IMR-90 (cell line): ENCODE measurements at places on chromosomes 3 and 15. TPM values are rescaled to one million over a fixed set of nuclear protein-coding genes. Genes with fewer than 3 reads are reported as not detected.

DNA sequence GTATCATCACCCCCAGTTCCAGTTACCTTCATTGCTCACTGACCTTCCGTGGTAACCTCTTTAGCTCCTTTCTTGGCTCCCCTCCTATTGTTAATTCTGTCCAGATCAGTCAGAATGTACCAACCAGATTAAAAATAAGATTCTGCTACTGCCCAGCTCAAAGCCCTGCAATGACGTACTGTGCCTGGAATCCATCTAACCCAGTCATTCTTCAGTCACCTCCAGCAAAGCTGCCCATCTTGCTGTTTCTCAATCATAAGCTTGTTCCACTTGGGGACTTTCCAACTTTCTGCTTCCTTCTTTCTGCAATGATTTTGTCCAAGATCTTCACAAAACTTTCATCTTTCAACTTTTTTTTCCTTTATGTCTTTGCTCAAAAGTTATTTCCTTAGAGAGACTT is 512.0 kb upstream of the ZNF385D start:
- peak; percentile 19 for DNase-seq

DNA sequence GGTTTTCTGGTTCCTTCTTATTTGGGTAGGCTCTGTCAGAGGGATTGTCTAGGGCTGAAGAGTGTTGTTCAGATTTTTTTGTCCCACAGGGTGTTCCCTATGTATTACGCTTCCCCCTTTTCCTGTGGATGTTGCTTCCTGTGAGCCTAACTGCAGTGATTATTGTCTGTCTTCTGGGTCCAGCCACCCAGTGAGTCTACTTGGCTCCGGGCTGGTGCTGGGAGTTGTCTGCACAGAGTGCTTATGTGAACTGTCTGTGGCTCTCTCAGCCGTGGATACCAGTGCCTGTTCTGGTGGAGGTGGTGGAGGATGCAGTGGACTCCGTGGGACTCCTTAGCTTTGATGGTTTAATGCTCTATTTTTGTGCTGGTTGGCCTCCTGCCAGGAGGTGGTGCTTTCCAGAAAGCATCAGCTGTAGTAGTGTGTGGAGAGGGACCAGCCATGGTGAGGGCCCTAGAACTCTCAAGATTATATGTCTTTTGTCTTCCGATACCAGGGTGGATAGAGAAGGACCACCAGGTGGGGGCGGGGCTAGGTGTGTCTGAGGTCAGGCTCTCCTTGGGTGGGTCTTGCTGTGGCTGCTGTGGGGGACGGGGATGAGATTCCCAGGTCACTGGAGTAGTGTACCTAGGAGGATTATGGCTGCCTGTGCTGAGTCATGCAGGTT is 53.8 kb downstream of the CCDC66 start:
- no peak for DNase-seq

- DNase-seq = peak; percentile 68
Observed at GRCh38 chr15:63347074-63347857, 34.4 kb downstream of the CA12 start.

DNA sequence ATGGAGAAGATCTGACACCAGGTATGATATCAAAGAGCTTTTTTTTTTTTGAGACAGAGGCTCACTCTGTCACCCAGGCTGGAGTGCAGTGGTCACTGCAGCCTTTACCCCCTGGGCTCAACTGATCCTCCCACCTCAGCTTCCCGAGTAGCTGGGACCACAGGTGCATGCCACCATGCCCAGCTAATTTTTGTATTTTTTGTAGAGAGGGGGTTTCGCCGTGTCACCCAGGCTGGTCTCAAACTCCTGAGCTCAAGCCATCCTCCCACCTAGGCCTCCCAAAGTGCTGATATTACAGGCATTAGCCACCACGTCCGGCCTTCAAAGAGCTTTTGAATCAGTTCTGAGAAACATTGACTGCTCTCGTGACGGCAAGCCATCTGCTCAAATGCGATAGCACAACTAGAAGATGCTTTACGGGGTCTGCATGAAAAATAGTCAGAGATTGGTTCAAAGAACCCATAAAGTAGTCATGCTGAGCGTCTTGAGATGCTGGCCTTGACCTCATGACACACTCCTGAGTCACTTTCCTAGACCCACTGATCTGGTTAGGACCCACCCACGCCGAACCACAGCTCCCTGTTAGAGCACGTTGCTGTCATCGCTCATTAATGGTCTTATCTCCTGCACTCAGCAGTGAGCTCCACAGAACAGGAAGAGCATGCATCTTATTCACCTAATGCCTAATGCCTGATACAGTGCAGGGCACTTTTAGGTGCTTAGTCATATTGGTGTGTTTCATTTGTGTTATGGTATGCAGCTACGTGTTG is 57.0 kb upstream of the NR2F2 start:
- DNase-seq = peak; percentile 100

GRCh38 chr3:186458306-186459107 is 85.7 kb downstream of the CRYGS start:
- DNase-seq = no peak

GRCh38 chr15:83205725-83206324 is 1.8 kb downstream of the HDGFL3 start:
- peak; percentile 63 for DNase-seq

DNA sequence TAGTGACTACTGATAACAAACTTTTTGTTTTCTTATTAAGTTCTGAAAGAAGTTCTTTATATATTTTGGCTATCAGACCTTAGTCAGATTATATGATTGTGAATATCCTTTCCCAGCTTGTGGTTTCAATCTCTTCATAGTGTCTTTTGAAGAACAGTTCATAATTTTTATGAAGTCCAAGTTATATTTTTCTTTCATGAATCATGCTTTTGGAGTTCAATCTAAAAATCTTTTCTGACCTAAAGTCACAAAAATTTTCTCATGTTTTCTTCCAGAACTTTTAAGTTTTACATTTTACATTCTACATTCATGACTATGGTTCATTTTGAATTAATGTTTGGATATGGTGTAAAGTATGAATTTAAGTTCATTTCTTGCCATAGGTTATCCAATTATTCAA is 34.2 kb upstream of the OCA2 start:
- DNase-seq = peak; percentile 36

GRCh38 chr3:59709702-59710553 is 660.1 kb upstream of the CFAP20DC start:
- no peak for DNase-seq

GRCh38 chr3:71039332-71039731 is 544.2 kb downstream of the FOXP1 start:
- DNase-seq = no peak

DNA sequence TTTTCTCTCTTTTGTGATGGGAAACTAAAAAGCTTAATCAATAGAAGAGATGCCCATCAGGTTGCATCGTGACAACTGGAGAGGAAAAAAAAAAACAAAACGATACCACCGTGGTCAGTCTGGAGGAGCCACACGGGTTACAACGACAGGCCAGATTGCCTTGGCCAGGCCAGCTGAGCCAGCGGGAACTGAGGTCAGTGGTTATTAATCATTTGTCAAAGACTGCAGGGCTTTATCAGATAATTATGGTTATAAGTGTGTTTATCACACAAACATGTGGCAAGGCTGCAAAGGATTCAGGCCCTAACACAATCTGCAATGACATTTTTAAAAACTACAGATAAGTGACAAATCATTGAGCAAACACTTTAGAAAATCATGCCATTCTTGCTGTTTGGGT is 135.0 kb upstream of the FAM3D start:
- no peak for DNase-seq

DNA sequence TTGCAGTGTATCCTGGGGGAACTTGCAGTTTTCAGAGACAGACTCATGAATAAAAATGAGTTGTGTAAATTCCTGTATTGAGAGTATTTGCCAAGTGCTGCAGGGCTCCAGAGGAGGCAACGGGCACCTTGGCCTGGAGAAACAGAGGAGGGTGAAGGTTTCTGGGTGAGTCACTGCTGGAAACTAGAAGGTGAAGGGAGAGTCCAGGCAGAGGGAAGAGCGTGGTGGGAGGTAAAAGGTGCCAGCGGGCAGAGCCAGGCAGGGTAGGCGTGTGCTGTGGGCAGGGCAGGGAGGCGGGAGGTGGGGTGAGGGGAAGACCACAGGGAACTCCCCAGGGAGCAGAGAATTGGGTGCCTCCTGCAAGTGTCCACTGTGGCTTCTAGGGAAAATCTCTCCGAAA is 120.8 kb downstream of the SLCO3A1 start:
- no peak for DNase-seq

Gene C3orf80
- not detected in 2 replicates for total RNA-seq

Gene CYP8B1
- not detected in 2 replicates for total RNA-seq
